ENCODE measurements at places on chromosomes 3 and 15. TPM values are rescaled to one million over a fixed set of nuclear protein-coding genes. Genes with fewer than 3 reads are reported as not detected.

The WNT5A gene
- polyA plus RNA-seq = 3.4 TPM

The PLXND1 gene
- 69.2 TPM for polyA plus RNA-seq

The ISL2 gene
- 0.88 TPM for polyA plus RNA-seq

The MITF gene
- polyA plus RNA-seq = 5.8 TPM

The DPPA2 gene
- 4.9 TPM for polyA plus RNA-seq

The SLC38A3 gene
- polyA plus RNA-seq = 3.4 TPM

The PTPN23 gene
- 30.5 TPM for polyA plus RNA-seq

The IL20RB gene
- 12.5 TPM for polyA plus RNA-seq

The NEK10 gene
- polyA plus RNA-seq = 83.2 TPM

The CEP19 gene
- polyA plus RNA-seq = 17.1 TPM

The DAZL gene
- 124 TPM for polyA plus RNA-seq

The C3orf49 gene
- 0.66 TPM for polyA plus RNA-seq

The PCBP4 gene
- polyA plus RNA-seq = 35.8 TPM

The KIF23 gene
- polyA plus RNA-seq = 28.4 TPM

The ACTRT3 gene
- polyA plus RNA-seq = 104 TPM

The PRSS50 gene
- 0.92 TPM for polyA plus RNA-seq

The GOLGA8B gene
- 50.5 TPM for polyA plus RNA-seq

The GMPS gene
- 259 TPM for polyA plus RNA-seq

The SCN5A gene
- 0.73 TPM for polyA plus RNA-seq

The CCR9 gene
- 0.25 TPM for polyA plus RNA-seq

The IL5RA gene
- 1.8 TPM for polyA plus RNA-seq

The GHSR gene
- 0.63 TPM for polyA plus RNA-seq

The FOXB1 gene
- polyA plus RNA-seq = 7.4 TPM

The QTRT2 gene
- 17.9 TPM for polyA plus RNA-seq

The GOLGA8S gene
- polyA plus RNA-seq = 15.5 TPM

The DOCK3 gene
- 8.4 TPM for polyA plus RNA-seq

The TMOD2 gene
- polyA plus RNA-seq = 6.4 TPM

The DNASE1L3 gene
- polyA plus RNA-seq = 8.2 TPM

The KCNAB1 gene
- polyA plus RNA-seq = 8.9 TPM

The MINAR1 gene
- 0.82 TPM for polyA plus RNA-seq

The FBXO45 gene
- 20.4 TPM for polyA plus RNA-seq
